ENCODE measurements at places on chromosomes 12 and 14.

DNA sequence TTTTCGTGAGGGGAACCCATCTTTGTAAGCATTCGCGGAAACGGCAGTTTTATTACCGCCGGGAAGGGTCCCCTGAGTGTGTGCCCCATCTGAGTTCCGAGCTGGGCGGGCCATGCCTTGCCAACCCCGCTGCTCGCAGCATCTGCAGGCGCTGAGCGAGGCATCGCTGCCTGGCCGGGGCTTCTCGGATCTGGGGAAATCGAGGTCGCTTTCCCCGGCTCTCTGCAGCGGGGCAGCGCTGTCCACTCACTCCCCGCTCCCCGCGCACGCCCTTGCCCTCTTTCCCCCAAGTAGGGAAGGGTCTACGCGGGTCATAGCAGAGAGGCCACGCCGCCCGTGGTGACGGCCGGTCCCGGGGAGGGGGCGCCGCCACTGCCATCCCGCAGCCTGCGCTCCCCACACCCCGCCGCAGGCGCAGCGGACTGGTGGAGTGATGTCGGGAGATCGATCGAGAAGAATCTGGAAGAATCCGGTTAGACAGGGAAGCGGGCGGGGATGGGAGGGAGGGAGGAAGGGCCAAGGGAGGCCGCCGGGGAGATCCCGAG is 507 bp upstream of the FKBP4 start:
- DNase-seq = no peak

- DNase-seq = no peak
Observed at GRCh38 chr12:51323317-51323960, 535 bp downstream of the BIN2 start.

GRCh38 chr14:53452005-53452673 is 299.0 kb upstream of the DDHD1 start:
- no peak for DNase-seq

DNA sequence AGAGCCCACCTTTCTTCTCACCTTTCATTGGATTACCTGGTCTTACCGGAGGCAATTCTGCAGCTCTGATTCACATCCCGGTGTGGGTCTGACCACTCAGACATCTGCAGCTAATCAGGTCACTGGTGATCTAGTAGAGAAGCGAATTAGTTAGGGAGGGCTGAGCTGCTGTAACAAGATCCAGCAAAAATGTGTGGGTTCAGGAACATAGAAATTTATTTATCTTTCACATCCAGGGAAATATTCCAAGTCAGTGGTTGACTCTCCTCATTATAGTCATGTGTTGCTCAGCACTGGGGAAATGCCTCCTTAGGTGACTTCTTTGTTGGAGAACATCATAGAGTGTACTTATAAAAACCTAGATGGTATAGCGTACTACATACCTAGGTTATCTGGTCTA is 218.7 kb upstream of the PELI2 start:
- no peak for DNase-seq

- DNase-seq = no peak
Observed at GRCh38 chr14:71469643-71470335, 462.4 kb upstream of the RGS6 start.

DNA sequence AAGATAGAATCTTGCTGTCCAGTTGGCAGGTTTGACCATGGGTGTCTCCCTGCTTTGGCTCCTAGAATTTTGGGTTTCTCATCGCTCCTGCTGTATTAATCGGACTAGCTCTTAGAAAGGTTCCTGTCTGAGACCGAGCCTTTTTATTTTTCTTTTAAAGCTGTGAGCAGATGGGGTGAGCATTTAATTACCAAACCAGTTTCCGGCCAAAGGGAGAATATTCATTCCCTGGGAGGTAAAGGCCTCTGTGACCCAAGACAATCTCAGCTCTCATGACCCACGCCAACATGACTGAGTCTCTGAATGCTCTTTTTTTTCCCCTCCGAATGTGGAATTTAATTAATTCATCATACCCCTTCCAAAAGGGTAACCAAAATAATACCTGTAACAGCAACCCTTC is 464.7 kb upstream of the TMEM132C start:
- DNase-seq = no peak

DNA sequence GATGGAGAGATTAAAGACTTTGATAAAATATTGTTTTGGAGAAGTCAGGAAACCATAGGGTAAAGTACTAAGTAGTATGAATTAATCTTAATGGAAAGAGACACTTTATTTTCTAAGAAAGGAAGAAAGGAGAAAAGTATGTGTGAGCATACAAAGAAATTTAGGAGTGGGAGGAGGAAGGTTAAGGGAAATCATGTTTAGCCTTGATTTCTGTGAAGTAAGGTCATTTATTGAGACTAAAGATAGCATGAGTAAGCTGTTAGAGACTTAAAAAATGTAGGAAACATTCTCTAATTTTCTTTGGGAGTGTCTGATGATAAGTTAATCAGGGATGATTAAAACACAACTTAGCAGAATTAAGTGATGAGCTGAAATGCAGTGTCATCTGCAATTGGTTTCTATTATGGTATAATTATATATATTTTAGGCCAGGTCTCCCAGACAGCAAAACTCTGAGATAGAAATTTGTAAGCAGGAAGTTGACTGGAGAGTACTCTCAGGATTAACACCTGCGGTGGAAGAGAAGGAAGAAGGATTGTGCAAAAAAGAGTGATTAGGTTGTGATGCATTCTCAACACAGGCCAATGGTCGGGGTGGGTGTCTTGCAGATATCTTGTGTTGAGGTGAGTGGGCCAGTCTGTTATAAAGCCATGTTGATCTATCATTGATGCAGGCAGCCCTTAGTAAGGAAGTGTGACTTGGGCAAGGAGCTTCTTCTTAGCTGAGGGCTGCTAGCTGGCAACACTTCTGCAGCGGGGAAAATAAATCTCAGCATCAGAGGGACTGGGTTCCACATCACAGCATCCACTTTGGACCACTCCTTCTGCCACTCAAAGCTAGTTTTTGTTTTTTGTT is 256.2 kb downstream of the AEBP2 start:
- DNase-seq = no peak

DNA sequence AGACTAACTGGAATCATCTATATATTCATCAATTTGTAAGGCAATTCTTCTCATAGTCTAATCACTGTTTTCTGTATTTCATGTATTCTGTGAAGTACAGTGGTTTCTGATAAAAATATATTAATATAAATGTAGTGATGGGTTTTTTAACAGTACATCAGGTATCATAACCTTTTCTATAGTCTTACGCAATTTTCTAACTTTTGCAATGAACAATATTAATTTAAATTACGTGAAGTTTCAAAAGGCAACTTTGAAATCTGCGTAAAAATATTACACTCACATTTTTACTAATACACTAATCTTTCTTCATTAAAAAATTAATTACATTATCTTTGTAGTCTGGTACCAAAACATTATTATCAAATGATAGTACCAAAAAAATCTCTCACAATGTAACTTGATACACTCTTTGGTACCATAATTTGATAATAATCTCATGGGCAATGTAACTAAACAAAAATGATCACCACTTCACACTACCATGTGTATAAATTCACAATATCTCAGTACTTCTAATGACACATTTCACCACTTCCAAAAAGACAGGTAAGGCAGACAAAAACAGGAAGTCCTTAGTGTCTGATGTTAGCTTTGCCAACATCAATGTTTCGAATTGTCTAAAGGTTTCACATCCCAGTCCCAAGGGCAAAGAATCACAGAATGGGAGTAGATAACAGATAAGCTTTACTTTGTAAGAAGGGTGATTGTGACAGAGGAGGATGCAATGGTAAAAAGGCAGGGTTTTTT is 8.7 kb downstream of the DNAI7 start:
- DNase-seq = no peak

GRCh38 chr14:75636100-75636692 is 24.5 kb downstream of the ERG28 start:
- DNase-seq = no peak

- DNase-seq = no peak
Observed at GRCh38 chr12:120800665-120801064, 75.0 kb downstream of the ACADS start.

GRCh38 chr12:118704527-118705241 is 276.7 kb upstream of the SRRM4 start:
- peak; percentile 70 for DNase-seq

- DNase-seq = no peak
Observed at GRCh38 chr12:3493043-3493858, 2.2 kb downstream of the PRMT8 start.

- peak; percentile 11 for DNase-seq
Observed at GRCh38 chr12:22856178-22856577, 231.2 kb downstream of the ETNK1 start.

DNA sequence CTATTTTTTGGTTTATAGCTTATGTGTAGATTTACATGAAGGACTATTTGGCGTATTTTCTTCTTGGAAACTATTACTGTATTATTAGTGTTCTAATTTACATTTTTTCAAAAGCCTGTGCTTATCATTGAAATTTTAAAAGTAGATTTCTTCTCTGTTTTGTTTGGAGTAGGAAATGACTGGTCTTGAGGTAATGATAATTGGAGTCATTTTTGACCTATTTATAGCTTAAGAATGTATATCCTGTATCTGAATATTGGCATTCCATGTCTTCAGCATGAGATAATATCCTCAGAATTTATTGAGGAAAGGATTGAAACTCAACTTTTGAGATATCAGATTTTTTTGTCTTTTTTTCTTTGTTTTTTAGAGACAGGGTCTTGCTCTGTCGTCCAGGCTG is 193.4 kb downstream of the ERC1 start:
- no peak for DNase-seq

DNA sequence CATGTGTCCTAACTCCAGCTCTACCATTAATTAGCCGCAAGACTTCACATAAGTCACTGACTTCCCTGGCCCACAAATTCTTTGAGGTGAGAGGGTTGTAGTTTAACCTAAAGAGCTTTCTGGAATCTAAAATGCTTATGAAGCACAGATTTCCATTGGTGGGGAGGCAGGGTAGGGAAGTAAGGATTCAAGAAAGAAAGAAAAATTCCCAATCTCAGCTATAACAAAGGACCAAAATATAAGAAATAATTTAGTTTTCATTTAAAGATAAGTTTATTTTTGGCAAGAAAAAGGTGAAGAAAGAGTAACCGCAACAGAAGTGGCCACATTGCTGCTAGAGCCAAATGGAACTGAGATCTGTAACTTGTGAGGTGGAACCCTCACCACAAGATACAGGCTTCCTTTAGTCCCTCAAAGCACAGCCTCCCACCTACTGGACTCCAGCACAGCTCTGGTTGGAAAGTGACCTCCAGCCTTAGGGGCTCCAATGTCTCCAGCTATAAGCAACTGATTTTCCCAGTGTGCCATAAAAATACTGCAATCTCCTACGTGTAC is 23.6 kb downstream of the DAD1 start:
- DNase-seq = no peak

All from NCI-H187 treated with DMSO at 0.1 percent for 48 hours (cell line).